Hippocampal formation (tissue), 2 donors: ENCODE measurements at places on chromosomes 2 and 18.

DNA sequence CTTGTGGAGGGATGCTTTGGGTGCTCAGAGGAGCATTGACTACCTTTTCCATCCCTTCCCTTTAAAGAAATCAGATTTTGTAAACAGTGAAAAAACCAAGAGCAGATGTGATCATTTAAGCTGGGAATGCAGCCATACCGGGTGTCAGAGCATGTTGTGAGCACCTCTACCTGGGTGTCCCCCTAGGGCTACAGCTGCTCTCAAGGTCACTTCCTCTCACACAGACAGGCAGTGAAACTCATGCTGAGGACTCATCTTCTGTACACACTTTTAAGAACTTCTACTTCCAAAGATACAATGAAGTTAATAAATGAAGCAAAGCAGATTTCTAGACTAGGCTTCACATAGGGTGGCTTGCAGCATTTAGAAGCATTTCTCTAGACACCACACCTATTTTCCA is 48.4 kb upstream of the FRZB start:
- DNase-seq, result no peak

DNA sequence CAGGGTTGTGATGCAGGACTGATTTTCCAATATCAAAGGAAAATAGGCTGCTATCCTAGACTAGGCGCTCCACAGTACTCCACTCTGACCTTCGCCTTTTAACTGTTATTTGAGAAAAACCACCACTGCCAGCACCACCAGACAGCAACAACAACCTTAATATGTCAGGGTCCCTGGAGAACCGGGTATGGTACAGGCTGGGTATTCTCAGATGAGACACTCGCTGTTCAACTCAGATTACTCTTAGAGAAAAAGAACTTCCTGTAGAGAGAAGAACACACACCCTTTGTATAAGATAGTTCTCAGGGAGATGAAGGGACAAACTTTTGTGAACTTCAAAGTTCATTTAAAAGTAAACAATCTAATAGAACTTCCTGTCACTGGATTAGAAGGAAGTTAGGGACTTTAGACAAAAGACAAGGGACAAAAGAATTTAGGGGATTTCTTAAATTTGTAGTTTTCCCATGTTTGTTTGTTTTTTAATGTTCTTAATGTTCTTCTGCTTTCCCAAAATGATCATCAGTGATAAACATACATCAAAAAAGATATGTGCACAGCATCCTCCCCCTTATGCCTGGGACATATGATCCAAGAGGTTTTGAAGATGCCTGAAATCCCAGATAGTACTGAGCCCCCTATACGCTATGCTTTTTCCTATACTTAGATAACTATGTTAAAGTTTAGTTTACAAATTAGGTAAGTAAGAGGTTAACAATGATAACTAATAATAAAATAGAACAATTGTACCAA is 41.3 kb upstream of the PPP1R1C start:
- DNase-seq, result no peak

GRCh38 chr2:96204836-96205624 is 3.6 kb downstream of the STARD7 start:
- DNase-seq, result peak; percentile 75

DNA sequence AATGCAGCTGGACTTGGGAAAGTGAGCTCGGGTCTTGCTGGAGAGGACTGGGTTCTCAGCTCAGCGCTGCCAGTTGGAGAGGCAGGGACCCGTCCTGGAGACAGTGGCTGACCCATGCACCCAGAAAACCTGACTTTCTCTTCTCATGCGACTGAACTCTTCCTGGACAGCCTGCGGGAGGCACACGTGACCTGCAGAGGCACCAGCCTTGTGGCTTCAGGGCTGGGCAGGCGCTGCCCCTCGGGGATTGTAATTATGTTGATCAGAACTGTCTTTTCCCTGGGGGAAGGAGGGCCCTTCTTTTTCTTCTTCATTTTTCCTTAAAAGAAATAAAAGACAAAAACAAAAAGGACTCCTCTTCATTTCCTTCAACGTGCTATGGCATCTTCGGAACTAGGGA is 198.1 kb downstream of the VAPA start:
- DNase-seq, result no peak

- DNase-seq, result no peak
These were observed 121.9 kb upstream of the LGALSL start for GRCh38 chr2:64331849-64332699.

GRCh38 chr2:132009874-132010521 is 151.8 kb downstream of the ANKRD30BL start:
- DNase-seq, result no peak
